WTC11 (cell line): ENCODE measurements at places on chromosomes 3 and 15. TPM values are rescaled to one million over a fixed set of nuclear protein-coding genes. Genes with fewer than 3 reads are reported as not detected.

DNA sequence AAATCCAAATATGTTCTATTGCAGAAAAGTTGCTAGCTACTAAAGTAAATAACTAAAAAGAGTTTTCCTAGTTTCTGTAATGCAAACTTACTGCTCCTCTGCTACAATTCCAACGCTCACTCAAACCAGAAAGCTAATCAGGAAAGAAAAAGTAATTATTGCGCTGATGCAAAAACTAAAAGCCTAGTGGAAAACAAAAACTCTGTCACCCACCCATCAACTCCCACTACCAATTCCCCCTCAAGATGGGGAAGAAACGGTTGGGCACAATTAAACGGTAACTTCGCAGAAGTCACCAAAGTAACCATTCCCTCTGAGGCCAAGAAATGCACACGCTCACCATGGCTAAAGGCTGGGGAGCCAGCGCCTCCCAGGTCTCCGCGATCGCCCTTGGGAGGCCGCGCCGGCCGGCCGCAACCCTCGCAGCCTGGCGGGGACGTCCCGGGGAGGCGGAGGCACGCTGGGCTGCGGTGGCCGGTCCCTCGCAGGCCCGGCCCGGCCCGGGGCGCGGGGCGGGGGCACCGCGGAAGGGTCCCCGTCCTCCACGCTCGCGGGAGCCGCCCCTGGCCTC is 684 bp downstream of the SLTM start:
- no peak for DNase-seq

- DNase-seq = no peak
These were observed 15.0 kb upstream of the THBS1 start for GRCh38 chr15:39565851-39566250.

- DNase-seq = no peak
These were observed 177.7 kb downstream of the SMAD6 start for GRCh38 chr15:66879531-66880368.

DNA sequence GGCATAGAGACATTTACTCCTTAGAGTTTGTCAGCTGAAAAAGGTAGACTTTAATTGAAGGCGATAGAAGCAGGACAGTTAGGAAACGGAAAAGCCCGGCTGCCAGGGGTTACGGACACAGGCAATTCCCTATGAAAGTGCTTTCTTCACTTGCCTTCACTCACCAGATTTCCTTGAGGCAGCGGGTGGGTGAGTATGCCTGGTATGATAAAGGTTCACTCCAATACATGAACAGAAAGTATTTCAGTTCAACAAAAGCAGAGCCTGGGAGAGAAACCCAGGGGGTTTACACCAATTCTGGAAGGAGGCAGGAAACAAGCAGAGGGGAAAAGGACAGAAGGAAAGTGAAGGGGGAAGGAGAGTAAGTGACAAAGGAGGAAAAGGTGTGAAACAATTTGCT is 53.9 kb downstream of the QTRT2 start:
- DNase-seq = no peak

DNA sequence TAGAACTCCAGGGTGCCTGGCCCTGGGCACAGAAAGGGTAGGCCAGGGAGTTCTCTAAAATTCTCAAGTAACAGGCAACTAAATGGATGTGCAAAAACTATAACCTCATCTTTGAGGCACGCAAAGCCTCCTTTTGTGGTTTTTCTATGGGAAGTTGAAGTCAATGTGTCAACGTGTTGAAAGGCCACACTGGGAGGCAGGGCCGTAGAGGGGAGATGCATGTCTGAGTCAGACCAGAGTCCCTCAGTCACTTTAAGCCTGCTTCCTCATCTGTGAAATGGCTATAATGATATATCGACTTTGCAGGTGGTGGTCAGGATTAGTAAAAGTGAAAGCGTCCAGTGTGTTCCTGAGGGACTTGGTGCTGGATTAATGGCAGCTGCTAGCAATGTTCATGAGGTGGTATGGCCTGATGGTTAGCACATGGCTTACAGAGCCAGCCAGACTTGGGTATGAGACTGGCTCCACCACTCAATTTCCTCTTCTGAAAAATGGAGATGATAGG is 17.0 kb downstream of the TGM5 start:
- no peak for DNase-seq

DNA sequence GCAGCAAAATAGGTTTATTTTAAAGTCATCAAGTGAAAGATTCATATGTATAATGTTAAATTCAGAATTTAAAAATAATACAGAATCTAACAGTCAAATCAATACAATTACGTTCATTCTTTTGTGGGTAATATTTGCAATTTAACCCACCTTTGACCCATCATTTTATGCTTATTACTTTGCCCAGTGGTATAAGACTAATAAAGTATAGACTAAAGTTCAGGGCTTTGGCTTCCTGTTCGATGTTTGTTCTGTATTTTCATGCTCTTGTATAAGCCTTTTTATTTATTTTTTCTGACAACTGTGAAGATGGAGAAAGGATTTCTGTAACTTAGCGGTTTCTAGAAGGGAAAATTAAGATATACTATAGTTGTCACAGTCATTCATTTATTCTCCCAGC is 44.3 kb upstream of the EIF3J start:
- DNase-seq = no peak

GRCh38 chr15:71752128-71752527 is 58.2 kb upstream of the NR2E3 start:
- DNase-seq = no peak

- no peak for DNase-seq
These were observed 4.7 kb upstream of the ONECUT1 start for GRCh38 chr15:52794665-52795463.

DNA sequence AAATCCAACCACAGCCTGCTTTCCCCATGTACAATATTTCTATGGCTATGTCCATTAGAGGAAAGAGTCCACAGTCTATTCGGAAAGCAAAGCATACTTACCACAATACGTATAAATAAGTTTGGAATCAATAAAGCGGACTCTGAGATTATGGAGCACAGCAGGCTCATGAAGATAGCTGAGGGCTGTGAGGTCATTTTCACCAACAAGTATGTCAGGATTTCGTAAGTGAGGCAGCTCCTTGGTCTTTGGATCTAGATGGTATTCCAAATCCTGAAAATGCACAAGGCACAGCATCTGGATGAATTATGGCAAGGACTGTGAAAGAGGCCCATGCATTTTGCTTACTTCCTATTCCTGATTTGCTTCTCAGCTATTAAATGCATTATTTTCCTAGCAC is 100.4 kb downstream of the MYO5A start:
- DNase-seq = no peak

DNA sequence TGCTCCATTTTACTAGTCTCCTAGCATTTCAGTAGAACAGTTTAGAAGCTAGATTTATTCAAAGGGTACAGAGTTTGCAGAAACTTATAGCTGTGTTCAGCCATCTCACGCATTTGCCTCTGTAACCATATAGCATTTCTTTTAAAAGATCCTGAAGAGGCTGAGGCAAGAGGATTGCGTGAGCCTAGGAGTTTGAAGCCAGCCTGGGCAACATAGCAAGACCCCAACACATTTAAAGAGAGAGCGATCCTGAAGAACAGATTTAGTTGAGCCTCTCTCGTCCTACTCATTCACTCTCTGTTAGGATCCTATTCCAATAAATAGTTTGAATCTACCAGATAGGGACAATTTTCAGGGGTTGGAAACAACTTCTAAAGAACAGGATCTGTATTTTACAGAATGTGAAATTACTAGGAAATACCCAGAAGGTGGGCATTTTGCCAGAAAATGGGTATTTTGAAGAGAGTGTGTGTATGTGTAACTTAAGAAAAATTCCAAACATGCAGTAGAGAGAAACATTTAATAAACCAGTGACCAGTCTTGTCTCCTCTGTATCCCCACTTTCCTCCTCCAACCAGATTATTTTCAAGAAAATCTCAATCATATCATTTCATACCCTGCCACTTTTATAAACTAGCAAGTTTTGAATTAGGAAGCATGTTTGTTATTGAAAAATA is 4.5 kb downstream of the EIF3J start:
- no peak for DNase-seq

DNA sequence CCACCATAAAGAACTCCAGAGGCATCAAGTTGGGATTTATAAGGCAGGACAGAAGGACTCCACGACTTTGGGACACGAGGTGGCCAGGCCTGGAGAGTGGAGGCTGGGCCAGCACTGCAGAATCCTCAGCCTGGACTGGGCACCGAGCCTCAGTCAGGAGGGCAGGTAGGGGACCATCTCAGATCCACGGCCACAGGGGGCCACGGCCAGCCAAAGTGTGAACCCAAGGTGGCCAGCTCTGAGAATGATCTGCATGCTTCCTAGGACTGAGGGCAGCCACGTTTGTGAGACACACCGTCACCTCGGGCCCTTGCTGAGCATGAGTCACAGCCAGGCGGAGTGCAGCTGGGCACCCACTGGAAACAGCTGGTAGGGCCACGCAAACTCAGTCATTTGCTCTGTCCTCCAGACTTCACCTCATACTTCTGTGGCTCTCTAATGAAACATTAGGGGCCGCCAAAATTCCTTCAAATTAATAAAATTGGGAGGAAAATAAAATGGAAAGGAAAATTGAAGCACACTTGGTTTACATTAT is 65.8 kb downstream of the CTNNB1 start:
- DNase-seq = no peak

DNA sequence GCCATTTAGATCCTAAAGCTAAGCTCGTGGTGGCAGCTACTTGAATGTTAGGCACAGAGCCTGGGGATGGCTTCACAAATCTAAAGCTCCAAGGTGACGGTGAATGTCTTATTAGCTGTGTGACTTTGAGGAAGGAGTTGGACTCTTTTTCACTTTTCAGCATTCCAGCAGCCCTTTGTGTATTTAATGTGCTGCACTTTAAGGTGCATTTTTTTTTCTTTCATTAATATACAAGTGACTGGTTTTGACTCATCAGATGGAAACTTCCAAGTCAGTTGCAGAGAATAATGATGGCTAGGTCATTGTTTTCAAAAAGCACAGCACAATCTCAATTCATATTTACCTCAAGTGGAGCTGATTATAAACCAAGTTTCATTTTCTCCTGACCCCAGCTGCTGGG is 55.8 kb downstream of the TMED3 start:
- no peak for DNase-seq

GRCh38 chr3:112395181-112395895 is 62.4 kb downstream of the CD200 start:
- no peak for DNase-seq

- DNase-seq = no peak
These were observed 80.9 kb upstream of the PRTG start for GRCh38 chr15:55823699-55824340.

DNA sequence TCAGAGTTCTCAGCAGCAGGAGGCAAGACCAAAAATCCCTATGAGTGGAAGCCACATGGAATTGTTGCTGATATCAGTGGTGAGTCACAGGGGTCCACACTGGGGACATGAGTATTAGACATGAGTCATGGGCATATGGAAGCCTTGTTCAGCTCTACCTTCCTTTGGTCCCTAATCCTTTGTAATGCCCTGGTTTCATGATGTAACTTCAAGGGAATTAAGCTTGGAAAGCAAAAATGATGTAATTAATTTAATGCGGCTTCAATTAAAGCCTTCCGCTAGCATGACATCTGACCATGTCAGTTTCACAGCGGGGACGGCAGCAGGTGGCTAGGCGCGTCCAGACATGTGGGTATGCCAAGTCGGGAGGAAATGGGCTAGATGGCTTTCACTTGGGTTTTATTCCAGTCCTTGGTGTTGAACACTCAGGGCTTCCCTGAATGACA is 176.1 kb upstream of the RGMA start:
- DNase-seq = no peak

GRCh38 chr3:10173926-10174435 is 9.3 kb downstream of the IRAK2 start:
- no peak for DNase-seq

DNA sequence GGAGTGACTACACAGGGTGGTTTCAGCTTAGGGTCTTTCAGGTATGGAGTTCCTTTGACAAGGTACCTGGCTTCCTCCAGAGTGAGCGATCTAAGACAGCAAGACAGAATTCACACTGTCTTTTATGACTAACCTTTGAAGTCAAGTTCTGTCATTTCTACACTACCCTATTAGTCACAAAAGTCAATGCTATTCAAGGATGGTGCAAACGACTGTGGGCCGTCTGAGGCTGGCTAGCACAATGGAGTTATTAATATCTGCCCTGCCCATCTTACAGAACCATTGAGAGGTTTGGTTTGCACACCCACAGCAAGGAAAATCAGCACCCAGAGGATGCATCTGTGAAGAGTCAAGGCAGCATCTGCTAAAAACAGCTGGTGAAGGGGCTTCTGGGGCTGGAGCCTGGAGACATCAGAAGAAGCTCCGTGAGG is 62.9 kb upstream of the XCR1 start:
- DNase-seq = no peak

DNA sequence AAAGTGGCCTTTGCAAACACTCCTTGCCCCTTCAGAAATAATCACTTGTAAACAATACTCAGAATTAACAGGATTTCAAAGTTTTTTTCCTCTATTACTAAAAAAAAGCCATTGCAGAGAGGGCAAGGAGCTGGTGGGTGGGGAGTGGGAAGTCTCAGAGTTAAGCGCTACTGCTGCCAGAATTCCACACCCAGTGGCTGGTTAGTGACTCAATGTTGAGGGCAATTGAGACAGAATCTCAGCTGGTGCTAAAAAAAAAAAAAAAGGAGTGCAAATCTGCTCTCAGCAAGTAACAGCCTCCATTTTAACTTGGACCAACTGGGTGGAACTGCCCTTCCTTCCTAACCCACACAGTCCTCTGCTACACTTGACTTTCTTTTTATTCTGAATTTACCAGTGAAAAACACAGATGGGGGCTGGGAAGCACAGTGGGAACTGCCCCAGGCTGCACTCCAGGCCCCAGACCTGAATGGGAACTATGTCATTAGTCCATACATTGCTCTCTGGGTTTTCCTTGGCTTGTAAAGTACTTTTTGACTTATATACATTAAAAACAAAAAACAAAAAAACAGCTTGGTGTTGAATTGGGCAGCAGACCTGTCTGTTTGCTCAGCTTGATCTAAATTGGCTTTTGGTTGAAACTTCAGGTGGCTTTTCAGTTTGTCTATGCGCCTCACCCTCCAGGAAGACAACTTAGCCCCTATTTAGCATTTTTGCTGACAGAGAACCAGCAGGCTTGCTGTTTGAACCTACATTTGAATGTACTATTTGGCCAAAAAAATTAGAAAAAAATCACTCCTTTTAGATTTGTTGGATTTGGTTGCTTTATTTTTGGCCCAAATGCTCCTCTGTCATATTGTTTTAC is 357.8 kb upstream of the TBL1XR1 start:
- DNase-seq = no peak

- no peak for DNase-seq
These were observed 202.7 kb upstream of the SLC2A2 start for GRCh38 chr3:171229173-171229572.

- no peak for DNase-seq
These were observed 180.3 kb downstream of the ABHD5 start for GRCh38 chr3:43870844-43871626.

SLC25A36 gene
- 78.4 to 83.6 TPM (median 83.0 TPM) in 3 replicates for total RNA-seq

CASR gene
- total RNA-seq = 0.16 to 0.24 TPM (median 0.21 TPM) in 3 replicates

APBA2 gene
- 11.2 to 14.6 TPM (median 13.9 TPM) in 3 replicates for total RNA-seq

PLSCR2 gene
- 0.18 to 0.39 TPM (median 0.23 TPM) in 3 replicates for total RNA-seq

CAND2 gene
- 13.7 to 15.4 TPM (median 14.3 TPM) in 3 replicates for total RNA-seq

CYP8B1 gene
- total RNA-seq = 0.13 to 0.18 TPM (median 0.16 TPM) in 3 replicates

USP50 gene
- not detected in 3 replicates for total RNA-seq

SNRK gene
- 10.3 to 11.8 TPM (median 10.5 TPM) in 3 replicates for total RNA-seq

C3orf62 gene
- 2.1 to 2.5 TPM (median 2.4 TPM) in 3 replicates for total RNA-seq

TEX55 gene
- not detected in 3 replicates for total RNA-seq

SGO1 gene
- total RNA-seq = 31.5 to 34.3 TPM (median 32.2 TPM) in 3 replicates

RABL3 gene
- 15.0 to 18.2 TPM (median 16.6 TPM) in 3 replicates for total RNA-seq

PDE8A gene
- total RNA-seq = 10.2 to 13.9 TPM (median 12.7 TPM) in 3 replicates

PRR20G gene
- total RNA-seq = 0.18 TPM in 1 of 3 replicates, not detected in the others

CTXN2 gene
- 0.07 to 0.16 TPM (median 0.07 TPM) in 3 replicates for total RNA-seq

CCR1 gene
- total RNA-seq = not detected in 3 replicates
